ENCODE measurements at places on chromosomes 16 and 17. TPM values are rescaled to one million over a fixed set of nuclear protein-coding genes. Genes with fewer than 3 reads are reported as not detected.

GRCh38 chr16:51267681-51268080 is 116.6 kb upstream of the SALL1 start:
- H3K27me3 ChIP-seq = no peaks in the 10 kb centered on the region
- no peaks in the 10 kb centered on the region for H3K4me1 ChIP-seq
- H3K4me3 ChIP-seq = no peak overlapping the region

GRCh38 chr17:3558603-3559269 is 1.1 kb upstream of the TRPV3 start:
- no peaks in the 10 kb centered on the region for H3K36me3 ChIP-seq
- H3K27ac ChIP-seq = no peak overlapping the region
- DNase-seq = peak; percentile 86
- no peaks in the 10 kb centered on the region for H3K27me3 ChIP-seq

- peaks cover 32% of the 10 kb centered on the region for H3K4me1 ChIP-seq
- peaks cover 16% of the 10 kb centered on the region for H3K36me3 ChIP-seq
- peak overlapping the region; percentile 37 for H3K27ac ChIP-seq
- peak; percentile 92 for DNase-seq
These were observed 9.6 kb upstream of the PLEKHG4 start for GRCh38 chr16:67269766-67270165.

GRCh38 chr17:64466019-64466735 is 17.3 kb downstream of the MILR1 start:
- H3K36me3 ChIP-seq = peaks cover 5% of the 10 kb centered on the region
- no peak overlapping the region for H3K4me3 ChIP-seq
- no peak for DNase-seq
- no peaks in the 10 kb centered on the region for H3K27me3 ChIP-seq

GRCh38 chr16:58455750-58456149 is 44.2 kb upstream of the NDRG4 start:
- no peak overlapping the region for H3K4me3 ChIP-seq
- no peaks in the 10 kb centered on the region for H3K36me3 ChIP-seq
- no peak overlapping the region for H3K27ac ChIP-seq
- DNase-seq = no peak
- peaks cover 20% of the 10 kb centered on the region for H3K27me3 ChIP-seq

DNA sequence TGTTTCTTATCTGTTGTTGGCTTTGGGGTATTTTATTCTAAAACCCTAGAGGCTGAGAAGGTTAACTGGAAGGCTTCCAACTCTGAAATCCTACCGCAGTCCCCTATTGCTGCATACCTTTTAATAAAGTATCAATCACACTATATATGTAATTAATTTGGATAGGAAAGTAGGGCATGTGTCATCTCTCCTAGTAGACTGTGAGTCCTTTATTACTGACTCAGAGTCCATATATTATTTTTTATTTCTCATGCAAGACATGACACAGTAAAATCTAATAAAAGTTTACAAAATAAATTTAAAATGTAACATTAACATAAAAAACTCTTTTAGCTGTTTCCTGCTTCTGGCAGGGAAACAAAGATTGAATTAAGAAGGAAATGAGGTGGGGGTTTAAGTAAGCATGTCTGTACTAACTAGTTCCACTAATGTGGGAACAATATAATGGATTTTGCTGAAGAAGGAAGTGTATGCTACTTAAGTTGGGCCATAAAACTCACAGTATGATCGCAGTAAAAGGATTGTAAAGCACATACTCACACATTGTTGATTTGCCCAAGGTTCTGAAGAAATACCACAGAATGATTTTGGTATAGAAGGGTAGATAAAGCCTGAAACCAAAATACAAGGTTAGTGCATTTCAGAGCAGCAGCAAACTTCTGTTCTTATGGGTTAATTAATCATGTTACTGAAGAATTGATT is 97.6 kb upstream of the HLF start:
- H3K4me3 ChIP-seq = no peak overlapping the region
- H3K27me3 ChIP-seq = no peaks in the 10 kb centered on the region
- no peaks in the 10 kb centered on the region for H3K36me3 ChIP-seq
- peaks cover 1% of the 10 kb centered on the region for H3K4me1 ChIP-seq
- no peak overlapping the region for H3K27ac ChIP-seq

GRCh38 chr17:46732160-46732559 is 86.3 kb downstream of the WNT3 start:
- peaks cover 22% of the 10 kb centered on the region for H3K4me1 ChIP-seq
- no peaks in the 10 kb centered on the region for H3K27me3 ChIP-seq
- no peak for DNase-seq

DNA sequence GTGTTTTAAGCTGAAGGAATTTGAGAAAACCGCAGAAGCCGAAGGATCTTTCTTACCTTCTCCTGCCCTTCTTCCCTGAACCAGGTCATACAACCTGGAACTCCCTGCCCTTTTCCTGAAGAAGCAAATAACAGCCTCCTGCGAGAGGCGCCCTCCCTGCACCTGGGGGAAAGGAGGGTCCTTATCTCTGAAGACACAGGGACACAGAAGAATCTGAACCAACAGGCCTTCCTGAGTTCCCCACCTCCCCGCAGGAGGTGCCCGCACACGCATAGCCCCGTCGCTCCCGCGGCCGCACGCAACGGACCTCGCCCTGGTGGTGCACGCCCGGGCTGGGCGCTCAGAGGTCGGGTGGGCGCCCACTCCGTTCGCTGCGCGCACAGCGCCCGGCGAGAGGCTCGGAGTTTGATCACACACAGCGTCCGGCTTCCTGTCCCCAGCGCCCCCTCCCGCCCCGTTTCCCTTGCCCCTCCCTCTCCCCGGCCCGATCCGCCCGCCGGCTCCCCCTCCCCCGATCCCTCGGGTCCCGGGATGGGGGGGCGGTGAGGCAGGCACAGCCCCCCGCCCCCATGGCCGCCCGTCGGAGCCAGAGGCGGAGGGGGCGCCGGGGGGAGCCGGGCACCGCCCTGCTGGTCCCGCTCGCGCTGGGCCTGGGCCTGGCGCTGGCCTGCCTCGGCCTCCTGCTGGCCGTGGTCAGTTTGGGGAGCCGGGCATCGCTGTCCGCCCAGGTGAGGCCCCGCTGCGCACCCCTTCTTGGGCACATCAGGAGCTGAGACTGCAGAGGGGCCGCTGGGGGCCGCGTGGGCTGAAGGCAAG is at the start of gene TNFSF12:
TSS of gene TNFSF12 (plus strand) at position 474 of the 816 bp plus-strand sequence. CDS start at position 570, 96 bp downstream.
- H3K27ac ChIP-seq = peak within 1 kb of the TSS; percentile 33
- peaks cover 10% of the 10 kb centered on the region for H3K4me1 ChIP-seq
- DNase-seq = peak; percentile 92

DNA sequence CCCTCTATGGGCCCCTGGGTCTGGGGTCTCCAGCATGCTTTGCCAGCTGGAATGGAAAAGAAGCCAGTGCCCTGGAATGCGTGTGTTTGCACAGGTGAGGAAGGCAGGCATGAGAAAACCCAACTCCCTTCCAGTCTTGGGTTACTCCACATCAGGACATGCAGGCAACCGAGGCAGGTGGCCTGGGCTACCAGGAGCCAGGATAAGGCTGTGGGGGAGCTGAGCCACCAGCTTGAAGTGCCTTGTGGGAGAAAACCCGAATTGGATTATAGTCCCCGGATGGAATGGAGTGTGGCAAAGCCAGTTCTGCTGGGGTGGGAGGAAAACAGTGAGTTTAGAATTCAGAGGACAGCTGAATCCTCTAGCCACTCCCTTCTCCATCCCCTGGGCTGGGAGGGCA is 7.2 kb downstream of the SRCIN1 start:
- no peaks in the 10 kb centered on the region for H3K4me1 ChIP-seq
- no peak overlapping the region for H3K27ac ChIP-seq
- peaks cover 76% of the 10 kb centered on the region for H3K27me3 ChIP-seq
- H3K36me3 ChIP-seq = no peaks in the 10 kb centered on the region
- H3K4me3 ChIP-seq = no peak overlapping the region
- peak; percentile 93 for DNase-seq

The ALDH3A2 gene
- total RNA-seq = 61.0 TPM

All from osteoblast (primary cell).